ENCODE measurements at places on chromosomes 11 and 22.

DNA sequence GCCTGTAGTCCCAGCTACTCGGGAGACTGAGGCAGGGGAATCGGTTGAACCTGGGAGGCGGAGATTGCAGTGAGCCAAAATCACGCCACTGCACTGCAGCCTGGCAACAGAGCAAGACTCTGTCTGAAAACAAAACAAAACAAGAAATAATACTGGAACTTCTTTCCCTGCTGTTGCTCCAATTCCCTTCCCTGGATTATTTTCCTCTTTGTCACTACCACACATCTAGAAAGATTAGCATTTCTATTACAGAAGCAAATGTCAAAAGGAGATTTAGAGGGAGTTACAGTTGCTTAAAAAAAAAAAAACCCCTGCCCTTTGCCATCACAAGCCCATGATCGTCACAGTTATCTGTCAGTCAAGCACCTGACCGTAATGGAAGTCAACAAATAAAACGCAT lies 17.7 kb upstream of the SCGB1D1 start:
- DNase-seq: no peak

DNA sequence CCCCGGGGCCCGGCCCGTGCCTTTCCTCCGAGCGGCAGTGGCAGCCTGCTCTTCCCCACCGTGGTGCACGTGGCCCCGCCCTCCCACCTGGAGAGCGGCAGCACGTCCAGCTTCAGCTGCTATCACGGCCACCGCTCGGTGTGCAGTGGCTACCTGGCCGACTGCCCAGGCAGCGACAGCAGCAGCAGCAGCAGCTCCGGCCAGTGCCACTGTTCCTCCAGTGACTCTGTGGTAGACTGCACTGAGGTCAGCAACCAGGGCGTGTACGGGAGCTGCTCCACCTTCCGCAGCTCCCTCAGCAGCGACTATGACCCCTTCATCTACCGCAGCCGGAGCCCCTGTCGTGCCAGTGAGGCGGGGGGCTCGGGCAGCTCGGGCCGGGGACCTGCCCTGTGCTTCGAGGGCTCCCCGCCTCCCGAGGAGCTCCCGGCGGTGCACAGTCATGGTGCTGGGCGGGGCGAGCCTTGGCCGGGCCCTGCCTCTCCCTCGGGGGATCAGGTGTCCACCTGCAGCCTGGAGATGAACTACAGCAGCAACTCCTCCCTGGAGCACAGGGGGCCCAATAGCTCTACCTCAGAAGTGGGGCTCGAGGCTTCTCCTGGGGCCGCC lies 11.9 kb downstream of the C22orf31 start:
- DNase-seq: no peak

- no peak for DNase-seq
These were observed 19.7 kb downstream of the TOM1 start for GRCh38 chr22:35319244-35319985.

GRCh38 chr22:28029956-28030355 lies 110.9 kb upstream of the PITPNB start:
- no peak for DNase-seq

GRCh38 chr11:27290261-27291050 lies 72.6 kb downstream of the CCDC34 start:
- DNase-seq: no peak

GRCh38 chr22:20183101-20183500 lies 32.2 kb upstream of the CCDC188 start:
- no peak for DNase-seq

DNA sequence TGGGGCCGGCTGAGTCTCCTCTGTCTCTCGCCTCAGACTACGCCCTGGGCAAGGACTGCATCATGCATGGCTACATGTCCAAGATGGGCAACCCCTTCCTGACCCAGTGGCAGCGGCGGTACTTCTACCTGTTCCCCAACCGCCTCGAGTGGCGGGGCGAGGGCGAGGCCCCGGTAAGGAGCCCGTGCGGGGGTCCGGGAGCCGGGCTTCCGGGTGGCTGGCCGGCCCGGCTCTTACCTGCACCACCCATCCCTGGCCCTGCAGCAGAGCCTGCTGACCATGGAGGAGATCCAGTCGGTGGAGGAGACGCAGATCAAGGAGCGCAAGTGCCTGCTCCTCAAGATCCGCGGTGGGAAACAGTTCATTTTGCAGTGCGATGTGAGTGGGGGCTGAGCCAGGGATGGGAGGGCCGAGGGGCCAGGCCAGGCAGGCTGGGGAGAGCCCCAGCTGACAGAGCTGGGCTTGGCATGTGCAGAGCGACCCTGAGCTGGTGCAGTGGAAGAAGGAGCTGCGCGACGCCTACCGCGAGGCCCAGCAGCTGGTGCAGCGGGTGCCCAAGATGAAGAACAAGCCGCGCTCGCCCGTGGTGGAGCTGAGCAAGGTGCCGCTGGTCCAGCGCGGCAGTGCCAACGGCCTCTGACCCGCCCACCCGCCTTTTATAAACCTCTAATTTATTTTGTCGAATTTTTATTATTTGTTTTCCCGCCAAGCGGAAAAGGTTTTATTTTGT lies 4.1 kb upstream of the ANKRD13D start:
- no peak for DNase-seq

GRCh38 chr22:28329186-28330073 lies 350.2 kb downstream of the TTC28 start:
- no peak for DNase-seq

DNA sequence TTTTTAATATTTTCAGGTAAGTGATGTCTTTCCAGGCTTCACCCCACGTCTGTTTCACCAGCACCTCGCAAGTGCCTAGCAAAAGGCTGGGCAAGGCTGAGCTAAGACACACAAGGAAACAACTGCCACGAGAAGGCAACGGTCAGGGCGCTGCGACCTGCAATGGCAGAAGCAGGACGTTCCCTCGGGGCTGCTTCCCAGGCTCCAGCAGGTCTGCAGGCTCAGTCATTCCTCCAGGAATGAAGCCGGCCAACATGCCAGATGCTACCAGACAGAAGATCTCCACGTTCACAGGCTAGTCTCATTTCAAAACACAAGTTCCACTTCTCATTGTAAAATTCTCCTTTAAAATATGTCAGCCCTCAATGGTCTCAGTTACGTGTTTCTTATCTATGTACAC lies 45.5 kb downstream of the CELSR1 start:
- no peak for DNase-seq

DNA sequence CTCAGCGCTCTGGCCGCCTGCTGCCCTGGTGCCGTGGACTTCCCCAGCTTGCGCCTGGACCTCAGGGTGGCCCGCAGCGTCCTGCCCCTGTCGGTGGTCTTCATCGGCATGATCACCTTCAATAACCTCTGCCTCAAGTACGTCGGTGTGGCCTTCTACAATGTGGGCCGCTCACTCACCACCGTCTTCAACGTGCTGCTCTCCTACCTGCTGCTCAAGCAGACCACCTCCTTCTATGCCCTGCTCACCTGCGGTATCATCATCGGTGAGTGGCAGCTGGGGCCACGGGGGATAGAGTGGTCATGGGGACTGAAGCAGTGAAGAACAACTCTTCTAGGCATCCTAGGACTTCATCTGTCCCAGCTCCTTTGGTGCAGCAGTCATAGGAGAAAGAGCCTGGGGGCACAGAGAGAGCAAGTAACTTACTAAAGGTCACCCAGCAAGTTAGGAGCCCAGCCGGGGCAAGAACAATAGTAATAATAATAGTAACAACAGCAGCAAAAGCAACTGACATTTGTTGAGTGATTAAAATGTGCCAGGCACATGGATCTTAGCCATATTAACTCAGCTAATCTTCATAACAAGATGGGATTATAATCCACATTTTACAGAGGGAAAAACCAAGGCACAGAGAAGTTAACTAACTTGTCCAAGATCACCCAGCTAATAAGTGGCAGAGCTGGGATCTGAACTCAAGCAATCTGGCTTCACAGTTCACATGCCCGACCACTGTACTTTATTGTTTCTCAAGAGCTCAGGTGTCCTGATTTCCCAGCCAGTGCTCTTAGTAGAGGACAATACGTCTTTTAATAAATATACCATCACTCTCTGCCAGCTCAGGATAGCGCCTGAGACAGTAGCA lies 1.4 kb downstream of the SLC35C1 start:
- DNase-seq: no peak

- DNase-seq: peak; percentile 15
These were observed 4.3 kb downstream of the SLC15A3 start for GRCh38 chr11:60947700-60948099.

- peak; percentile 30 for DNase-seq
These were observed 10.6 kb upstream of the PAX6 start for GRCh38 chr11:31821766-31822165.

DNA sequence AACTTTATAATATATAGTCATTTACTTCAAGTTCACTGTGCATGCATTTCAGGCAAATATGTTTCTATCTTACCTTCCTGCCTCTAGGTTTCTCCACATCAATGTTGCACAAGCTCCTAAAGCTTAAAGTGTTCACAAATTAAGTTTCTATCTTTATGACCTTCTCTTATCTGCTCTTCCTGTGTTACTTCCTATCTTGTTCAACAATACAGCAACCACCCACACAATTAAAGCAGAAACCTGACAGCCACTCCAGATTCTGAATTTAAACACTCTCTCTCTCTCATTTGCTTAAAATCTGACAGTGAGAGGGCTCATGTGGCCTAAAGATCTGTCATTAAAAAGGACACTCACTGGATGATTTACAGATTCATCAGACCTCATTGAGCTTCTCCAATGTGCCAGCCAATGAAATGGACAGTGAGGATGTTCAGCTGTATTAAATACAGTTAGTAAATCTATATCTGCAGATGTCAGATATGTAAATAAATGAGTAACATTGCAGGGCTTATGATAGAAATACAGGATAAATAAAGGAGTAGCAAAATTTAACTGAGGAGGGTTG lies 10.9 kb downstream of the PDGFD start:
- no peak for DNase-seq

DNA sequence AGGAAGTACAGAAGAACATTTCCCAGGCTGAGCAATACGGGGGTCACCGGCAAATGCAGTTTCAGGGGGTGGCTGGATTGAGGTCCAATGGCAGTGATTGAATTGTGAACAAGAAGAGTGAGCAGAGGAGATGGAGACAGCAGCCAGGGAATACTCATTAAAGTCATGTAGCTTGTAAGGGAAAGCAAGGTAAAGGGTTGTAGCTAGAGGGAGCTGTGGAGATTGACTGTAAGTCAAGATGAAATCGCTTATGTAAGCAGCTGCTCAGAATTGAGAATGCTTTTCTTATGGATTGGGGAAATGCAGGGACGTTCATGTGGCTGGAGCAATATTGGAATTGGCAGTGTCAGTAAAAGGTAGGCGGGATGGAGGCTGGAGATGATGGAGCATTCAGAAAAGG lies 111.4 kb upstream of the TBCEL start:
- DNase-seq: peak; percentile 77

DNA sequence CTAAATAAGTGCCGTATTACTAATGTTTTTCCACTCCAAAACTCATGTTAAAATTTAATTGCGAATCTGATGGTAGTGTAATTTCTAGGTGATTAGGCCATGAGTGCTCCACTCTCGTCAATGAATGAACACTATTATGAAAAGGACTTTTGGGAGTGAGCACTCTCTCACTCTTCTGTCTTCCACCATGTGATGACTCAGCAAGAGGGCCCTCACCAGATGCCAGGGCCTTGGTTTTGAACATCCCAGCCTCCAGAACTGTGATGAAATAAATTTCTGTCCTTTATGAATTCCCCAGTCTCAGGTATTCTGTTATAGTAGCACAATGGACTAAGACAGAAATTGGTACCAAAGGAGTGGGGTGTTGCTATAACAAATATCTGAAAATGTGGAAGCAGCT lies 8.1 kb downstream of the JRKL start:
- no peak for DNase-seq

GRCh38 chr11:121212536-121213361 lies 79.8 kb upstream of the SC5D start:
- no peak for DNase-seq

DNA sequence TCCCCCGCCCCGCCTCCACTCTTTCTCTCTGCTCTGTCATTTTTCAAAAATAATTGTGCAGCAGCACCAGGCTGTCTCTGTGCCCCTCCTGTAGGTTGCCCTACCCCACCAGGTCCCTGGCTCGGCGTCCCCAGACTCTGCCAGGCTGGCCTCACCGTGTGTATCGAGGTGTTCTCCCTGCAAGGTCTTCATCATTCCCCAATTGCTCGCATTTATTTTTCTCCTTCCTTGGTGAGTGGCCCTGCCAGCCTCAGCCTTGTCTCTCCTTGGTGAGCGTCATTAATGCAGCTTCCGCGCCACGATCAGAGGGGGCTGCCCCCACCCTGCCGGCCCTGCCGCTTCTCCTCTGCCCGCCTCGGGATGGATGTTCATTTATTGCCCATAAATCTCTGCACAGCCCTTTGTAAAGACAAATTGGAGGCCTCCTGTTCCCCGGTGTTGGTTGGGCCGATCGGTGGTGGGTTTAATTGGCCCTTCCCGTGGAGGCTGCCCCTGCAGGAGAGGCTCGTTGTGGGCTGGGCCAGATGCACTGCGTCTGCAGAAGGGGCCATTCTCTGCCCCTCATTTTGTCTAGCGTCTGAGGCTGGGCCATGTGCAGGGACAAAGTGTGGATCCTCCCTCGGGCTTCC lies 33.2 kb downstream of the RTN4R start:
- no peak for DNase-seq

GRCh38 chr22:38162881-38163843 lies 18.5 kb downstream of the PLA2G6 start:
- no peak for DNase-seq

GRCh38 chr22:40434745-40435144 lies 64.4 kb downstream of the SGSM3 start:
- no peak for DNase-seq

DNA sequence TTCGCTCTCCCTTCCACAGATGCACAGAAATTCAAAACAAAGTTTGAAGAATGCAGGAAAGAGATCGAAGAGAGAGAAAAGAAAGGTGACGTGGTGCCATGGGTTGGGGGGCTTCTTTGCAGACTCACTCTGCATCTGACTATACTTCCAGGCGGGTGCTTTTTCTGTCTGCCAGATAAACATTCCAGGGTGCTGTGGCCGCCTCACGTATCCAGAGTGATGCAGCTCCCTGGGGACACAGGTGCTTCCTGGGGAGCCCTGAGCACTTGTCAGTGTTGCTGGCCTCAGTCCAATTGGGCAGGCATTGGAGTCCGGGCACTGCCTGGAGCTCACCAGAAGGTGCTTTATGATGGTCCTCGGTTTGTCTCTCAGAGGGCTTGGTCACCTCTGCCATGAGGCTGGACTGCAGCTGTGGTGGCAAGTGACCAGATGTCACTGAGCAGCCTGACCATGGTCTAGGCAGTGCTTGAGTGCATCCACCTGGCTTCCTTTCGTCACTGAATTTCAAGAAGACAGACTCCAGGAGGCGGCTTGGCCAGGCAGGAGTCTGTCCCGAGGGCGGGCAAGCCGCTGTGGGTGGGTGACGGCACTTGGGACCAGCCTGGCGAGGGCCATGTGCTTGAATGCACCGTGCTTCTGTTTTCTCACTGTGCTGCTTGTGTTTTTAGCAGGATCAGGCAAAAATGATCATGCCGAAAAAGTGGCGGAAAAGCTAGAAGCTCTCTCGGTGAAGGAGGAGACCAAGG lies 5.1 kb upstream of the ZDHHC8 start:
- DNase-seq: no peak

DNA sequence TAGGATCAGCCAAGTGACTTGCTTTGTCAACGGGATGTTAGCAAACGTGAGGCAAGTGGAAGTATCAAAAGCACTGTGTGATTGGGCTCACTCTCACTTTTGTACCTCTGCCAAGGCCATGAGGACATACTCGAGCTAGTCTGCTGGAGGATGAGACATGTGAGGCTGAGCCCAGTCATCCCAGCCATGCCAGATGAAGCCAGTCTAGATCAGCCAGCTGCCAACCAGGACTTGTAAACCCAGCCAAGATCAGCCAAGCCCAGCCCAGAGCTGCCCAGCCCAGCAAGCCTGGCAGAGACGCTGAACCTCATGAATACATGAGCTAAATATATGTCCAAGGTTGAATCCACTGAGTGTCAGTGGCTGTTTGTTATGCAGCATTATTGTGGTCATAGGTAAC lies 369.7 kb downstream of the MN1 start:
- DNase-seq: no peak

GRCh38 chr11:130269326-130269943 lies 45.3 kb downstream of the ZBTB44 start:
- no peak for DNase-seq
